ENCODE measurements at places on chromosomes 7 and 10.

DNA sequence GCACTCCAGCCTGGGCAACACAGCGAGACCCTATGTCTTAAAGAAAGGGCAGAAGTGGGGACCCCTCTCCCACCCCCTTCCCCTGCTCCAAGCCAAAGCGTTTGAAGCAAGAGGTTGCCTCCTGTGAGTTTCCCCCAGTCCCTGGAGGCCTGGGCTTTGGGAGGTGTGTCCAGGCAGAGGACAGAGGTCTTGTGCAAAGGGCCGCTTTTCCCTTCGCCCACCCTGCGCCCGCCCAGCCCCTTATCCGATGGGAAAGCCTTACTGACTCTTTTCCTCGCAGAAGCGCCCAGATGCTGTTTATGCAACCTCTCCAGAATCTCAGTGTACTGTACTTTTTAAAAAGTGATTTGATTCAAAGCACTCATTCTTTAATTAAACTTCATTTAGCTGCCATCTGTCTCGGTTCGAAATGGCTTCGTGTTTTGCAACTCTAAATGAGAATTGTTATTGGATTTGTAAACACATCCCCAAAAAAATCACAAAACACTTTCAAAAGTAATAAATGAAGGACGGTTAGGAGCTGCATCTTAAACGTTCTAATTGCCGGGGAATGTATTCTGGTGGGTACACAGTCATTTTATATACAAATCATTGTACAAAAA is 50.5 kb upstream of the GTF2I start:
- DNase-seq, result no peak

- DNase-seq, result no peak
Observed at GRCh38 chr10:23280419-23281043, 64.1 kb downstream of the C10orf67 start.

DNA sequence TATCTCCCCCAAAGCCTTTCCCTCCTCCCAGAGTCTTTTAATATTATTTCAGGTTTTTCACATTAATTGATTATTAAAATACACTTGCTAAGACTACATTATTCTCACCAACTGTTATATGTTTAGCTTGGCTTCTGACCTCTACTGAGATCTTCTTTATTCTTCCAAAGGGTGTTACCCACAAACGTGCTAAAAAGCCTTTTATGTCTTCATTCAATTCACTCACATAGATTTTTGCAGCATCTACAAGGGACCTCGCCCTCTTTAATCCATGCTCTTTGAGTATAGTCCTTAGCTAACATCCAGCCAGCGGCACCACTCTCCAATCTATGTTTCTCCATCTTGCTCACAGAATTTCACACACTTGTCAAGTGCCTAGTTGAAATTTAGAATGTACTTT is 115.9 kb downstream of the HIPK2 start:
- DNase-seq, result no peak

- DNase-seq, result no peak
Observed at GRCh38 chr7:98657736-98658135, 40.7 kb downstream of the NPTX2 start.

DNA sequence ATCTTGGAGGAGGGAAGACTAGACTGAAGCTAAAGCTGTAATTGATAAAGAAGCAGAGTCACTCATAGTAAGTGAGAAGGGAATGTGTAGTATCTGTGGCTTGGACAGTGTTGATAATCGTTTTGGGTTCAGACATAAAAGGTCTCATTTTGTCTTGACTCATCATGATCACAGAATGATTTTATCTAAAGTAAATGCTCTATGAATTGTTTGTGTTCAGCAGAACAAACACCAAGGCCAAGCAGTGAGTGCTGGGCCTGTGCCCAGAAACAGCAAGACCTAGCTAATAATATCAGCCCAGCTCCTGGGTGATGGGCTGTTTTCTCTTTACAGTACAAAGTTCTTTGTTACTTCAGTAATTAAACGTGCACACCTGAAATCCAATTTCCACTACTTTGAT is 26.7 kb upstream of the CD36 start:
- no peak for DNase-seq

DNA sequence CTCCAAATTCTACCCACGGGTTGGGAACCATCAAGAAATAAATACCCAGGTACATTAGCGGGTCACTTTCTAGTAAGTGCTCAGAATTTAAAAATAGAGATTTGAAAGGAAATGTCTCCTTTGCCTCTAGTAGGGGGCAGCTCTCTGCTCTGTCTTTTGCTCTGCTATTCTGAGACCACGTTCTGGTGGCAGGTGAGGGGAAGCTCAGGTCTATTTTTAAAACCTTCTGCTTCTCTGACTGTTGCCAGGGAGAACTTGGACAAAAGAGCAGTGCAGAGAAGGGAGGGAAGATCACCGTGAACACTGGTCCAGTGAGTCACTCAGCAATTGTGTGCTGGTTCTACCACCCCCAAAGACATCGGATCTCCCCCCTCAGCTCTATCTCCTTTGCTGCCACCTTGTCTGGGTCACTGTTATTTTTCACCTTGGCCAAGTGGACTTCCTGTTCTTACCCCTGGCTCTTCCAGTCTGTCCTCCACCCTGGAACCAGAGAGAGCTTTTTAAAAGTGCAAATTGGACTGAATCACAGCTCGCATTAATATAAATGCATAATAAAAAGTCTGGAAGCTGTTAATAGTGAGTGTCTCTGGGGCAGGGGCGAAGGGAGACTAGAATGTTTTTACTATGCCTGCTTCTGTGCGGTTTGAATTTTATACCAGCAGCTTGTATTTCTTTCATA is 72.4 kb upstream of the LOXL4 start:
- no peak for DNase-seq

DNA sequence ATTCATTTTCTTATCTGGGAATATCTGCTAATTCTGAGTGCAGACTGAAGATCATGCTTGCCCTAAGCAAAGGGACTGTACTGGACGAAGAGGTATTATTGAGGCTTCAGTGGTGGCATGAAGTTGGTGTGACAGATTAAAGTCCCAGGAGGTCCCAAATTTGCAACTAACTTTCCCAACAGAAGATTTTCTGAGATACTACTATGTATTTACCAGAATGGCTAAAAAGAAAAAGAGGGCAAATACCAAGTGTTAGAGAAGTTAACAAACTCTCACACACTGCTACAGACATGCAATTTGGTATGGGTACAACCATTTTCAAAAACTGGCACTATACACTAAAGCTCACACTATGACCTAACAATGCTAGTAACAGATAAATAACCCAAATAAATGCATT is 28.3 kb downstream of the IDE start:
- DNase-seq, result no peak

- no peak for DNase-seq
Observed at GRCh38 chr7:105559926-105560325, 21.4 kb downstream of the EFCAB10 start.

DNA sequence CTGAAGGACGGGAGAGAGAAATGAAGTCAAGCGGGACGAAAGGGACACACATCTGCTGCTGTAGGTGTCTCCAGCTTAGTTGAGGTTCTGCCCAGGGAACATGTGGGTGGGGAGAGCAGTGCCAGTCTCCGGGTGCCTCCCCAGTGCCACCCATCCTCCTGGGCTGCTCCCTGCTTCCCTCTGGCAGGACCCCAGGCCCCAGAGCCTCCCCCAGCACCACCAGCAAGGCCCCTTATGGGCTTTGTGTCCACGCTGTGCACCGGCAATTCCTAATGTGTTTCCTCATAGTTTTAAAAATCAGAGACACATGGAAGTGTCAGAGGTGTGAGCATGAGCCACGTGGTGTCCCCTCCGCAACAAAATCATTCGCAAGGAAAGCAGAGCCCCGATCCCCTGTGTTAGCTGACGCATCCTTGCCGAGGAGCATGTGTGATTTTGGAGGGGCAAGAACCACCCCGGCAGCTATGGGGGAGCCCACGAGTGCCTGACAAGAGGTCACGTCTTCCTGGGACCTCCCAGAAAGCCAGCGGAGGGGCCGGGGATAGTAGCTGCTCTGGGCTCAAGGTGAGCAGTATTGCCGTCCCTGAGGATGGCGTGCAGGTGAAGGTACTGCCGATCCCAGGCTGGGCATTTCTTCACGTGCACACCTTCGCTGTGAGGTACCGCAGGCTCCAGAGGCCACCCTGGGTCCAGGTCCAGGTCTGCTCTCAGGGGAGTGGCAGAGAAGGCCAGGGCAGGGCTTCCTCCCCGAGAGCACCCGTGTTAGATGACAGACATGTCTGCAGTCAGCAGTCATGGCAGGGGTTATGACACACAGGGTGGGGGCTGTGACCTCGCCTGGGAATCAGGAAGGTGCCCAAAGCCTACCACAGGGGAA is 448.2 kb upstream of the FOXK1 start:
- DNase-seq, result no peak

- no peak for DNase-seq
Observed at GRCh38 chr7:86149024-86149665, 494.6 kb upstream of the GRM3 start.

GRCh38 chr7:77532247-77532646 is 4.8 kb upstream of the PTPN12 start:
- no peak for DNase-seq

GRCh38 chr10:89393898-89394297 is 1.5 kb downstream of the IFIT1 start:
- DNase-seq, result no peak

DNA sequence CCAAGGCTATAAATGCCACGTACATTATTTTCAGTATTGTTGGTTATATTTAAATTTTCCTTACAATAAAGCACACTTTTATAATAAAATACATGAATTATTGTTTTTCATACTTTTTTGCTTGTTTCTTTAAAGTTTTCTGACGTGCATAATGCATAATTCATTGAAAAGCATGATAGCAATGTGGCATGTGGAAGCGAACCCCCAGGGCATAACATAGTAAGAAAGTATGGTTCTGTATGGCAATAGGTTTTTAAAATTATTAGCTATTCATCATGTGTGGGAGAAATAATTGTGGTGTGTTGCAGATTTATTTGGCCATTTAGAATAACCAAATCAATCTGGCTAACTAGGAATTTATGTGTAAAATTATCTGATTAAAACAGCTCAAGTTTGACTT is 7.4 kb upstream of the HBP1 start:
- no peak for DNase-seq

DNA sequence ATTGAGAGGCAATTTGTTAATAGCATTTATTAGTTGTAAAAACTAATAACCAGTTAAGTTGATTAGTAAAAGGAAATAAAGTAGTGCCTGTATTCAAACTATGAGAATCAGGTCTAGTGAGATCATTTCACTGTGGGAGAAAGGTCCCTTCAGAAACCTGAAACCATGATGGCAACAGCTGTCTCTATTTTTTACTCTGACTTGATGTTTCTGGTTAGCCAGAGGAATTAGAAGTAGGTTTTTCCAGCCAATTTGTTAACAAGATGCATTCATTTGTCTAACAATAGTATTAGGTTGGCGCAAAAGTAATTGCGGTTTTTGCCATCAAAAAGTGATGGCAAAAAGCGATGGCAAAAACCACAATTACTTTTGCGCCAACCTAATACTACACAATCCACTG is 272.2 kb upstream of the YAE1 start:
- no peak for DNase-seq

DNA sequence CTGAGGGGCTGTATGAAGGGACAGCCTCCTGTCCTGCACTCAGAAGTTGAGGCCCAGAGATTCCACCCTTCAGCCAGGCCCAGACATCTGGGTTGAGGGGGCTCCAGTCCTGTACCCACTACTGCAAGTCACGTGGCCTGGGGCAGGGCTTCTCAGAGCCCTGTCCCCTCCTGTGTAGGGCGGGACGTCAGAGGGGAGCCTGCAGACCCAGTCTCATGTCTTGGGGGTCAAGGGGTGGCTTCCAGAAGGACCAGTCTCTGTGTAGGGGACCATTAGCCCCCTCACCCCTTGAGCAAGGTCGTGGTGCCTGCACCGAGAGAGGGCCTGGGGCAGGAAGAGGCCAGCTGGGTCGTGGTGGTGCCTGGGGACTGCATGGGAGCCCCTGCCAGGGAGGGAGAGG is 593 bp upstream of the PILRA start:
- DNase-seq, result no peak

DNA sequence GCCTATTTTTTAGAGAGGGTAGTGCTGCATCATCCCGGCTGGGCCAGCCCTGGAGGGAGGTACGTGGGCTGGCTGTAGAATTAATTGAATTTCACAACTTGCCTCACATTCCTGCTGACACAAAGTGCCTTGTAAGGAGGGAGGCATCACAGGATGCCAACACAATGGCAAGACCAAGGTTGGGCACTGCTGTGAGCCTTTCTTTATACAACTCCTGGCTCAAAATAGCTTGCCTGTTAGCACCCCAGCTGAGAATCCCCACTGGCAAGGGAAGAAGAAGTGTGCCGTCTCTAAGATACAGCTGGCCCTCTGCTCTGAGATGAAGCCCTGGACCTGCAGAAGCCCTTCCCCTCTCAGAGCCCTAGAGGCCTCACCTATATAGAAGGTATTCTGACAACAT is 873.9 kb downstream of the GRID1 start:
- DNase-seq, result no peak

- no peak for DNase-seq
Observed at GRCh38 chr10:131569851-131570715, 258.6 kb upstream of the TCERG1L start.

DNA sequence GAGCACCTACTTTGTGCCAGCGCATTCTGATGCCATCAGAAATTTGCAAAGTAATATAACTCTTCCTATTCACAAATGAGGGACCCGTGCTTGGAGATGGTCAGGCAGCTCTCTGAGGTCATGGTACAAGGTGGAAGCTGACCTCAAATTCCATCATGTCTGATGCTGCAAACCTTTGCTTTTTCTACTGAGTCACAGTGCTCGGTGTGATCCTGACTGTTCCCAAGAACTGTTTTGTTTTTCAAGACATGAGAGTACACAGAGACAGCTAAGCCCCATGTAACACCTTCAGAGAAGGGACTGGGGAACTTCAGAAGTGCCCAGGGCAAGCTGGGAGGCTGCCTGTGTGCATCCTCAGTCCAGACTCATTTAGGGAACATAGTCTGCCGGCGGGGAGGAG is 111.3 kb downstream of the FRMD4A start:
- DNase-seq, result no peak

DNA sequence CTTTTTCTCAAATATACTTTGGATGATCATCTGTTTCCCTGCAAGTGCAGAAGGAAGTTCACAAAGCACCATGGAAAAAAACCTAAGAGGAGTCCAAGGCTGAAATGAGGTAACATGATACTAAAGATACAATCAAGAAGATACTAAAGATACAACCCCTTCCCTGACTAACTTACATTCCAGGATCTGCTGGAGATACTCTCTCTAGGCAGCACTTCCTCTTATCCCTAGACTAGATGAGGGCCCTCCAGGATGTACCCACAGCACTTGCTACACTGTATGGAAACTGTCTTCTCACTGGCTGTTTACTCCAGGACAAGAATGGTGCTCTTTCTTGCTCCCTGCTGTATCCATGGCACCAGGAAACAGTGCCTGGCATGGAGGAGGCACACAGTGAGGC is 116.4 kb upstream of the NFE2L3 start:
- DNase-seq, result no peak

GRCh38 chr7:37656913-37657530 is 26.5 kb upstream of the GPR141 start:
- DNase-seq, result no peak

DNA sequence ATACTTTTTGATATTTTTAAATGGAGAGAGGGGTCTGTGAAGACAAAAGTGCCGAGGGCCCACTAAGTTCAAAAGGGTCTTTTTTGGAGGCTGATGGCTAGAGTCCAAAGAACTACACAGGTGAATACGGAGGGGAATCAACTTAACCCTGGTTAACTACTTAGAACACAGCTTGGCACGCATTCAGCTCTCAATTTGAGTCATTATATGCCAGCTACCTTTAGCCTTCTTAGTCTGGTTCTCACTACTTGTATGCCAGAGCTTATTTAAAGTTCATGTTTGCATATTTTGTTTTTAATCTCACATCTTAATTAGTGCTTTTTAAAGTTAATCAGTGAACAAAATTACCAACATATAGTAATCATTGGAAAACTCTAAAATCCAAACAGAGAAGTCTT is 80.8 kb downstream of the VWDE start:
- no peak for DNase-seq
